ENCODE measurements at places on chromosomes 6 and 20.

DNA sequence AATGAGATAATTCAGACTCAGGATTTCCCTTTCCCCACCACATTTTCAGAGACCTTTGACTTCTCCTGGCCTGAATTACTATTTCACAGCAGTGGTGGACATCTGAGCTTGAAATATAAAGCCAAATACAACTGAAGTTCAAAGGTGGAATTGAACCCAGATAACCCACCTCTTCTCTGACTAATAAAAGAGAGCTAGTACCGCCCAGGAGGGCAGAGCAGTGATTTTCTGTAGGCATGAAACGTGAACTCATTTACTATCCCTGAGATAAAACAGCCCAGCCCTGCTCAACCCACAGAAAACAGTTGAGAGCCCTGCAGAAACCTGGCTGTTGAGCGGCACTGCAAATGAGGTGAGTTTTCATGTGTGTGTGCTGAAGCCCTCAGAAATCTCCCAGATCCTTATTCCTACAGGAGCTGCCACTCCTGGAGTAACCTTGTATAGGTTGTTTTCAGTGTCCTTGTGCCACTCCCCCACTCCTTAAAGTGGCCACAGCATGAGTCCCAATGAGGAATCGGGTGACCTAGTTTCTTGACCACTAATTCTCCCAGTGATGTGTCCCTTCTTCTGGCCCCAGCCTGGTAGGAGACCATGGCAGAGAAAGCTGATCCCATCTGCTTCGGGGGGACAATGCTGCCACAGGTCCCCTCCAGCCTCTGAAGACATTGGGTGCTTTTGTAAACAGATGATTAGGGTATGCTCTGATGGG is 99.2 kb downstream of the NOL4L start:
- no peak overlapping the region for H3K27ac ChIP-seq
- DNase-seq, result no peak
- peaks cover 18% of the 10 kb centered on the region for H3K4me1 ChIP-seq

DNA sequence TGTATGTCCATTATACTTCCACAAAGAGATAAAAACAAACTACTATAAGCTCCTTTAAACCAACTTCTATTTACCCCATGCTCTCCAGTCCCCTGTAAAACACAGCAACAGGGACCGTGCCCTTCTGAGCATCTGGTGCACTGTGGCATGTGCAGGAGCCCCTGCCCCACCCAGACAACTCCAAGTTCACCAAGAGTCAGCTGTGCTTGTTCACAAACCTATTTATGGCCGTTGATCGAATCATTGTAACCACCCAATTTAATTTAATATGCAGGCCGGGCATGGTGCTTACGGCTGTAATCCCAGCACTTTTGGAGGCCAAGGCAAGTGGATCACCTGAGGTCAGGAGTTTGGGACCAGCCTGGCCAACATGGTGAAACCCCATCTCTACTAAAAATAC is 13.7 kb upstream of the BLCAP start:
- H3K4me3 ChIP-seq, result no peak overlapping the region
- no peak overlapping the region for H3K27ac ChIP-seq
- no peaks in the 10 kb centered on the region for H3K4me1 ChIP-seq
- no peaks in the 10 kb centered on the region for H3K36me3 ChIP-seq
- peaks cover 19% of the 10 kb centered on the region for H3K27me3 ChIP-seq

DNA sequence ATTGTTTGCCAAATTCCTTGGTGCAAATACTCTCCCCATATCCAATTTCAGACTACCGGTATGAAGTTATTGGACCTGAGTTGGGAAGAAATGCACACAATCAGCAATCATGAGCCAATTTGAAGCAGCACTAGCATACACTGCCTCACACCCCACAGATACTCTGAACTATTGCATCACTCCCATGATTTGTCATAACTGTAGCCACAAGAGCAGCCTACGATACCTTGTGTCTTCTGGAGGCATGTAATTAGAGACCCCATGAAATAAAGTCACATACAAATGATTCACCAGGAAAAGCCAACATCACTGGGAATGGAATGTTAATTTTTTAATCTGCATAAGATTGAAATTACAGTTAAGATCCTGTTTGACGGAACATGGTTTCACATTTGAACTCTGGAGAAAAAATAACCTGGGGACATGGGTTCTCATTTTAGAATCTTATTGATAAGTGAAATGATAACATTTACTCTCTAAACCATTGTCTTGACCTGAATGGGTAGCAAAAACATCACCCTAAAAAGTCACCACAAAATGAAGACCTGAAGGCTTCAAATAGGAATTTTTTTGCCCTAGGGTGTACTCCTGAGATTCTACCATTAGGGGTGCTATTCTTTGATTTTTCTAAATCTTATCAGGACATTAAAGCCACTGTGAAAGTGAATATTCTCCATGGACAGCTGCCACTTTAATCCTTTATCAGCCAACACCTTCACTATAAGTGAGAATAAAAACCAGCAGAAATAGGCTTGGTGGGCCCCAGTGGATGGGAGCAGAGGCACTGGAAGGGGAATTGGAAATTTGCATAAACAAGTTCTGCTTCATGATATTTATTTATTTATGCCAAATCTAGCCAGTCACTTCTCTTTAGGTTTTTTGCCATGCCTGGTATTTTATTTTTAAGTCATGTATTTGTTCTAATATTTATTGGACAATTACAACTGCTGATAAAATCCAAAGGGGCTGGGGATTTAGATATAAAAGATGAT is 34.5 kb upstream of the HBS1L start:
- H3K4me3 ChIP-seq, result peak overlapping the region; percentile 59
- H3K4me1 ChIP-seq, result peaks cover 75% of the 10 kb centered on the region
- no peaks in the 10 kb centered on the region for H3K36me3 ChIP-seq
- no peaks in the 10 kb centered on the region for H3K27me3 ChIP-seq
- H3K27ac ChIP-seq, result peak overlapping the region; percentile 90
- DNase-seq, result peak; percentile 85

- H3K36me3 ChIP-seq, result no peaks in the 10 kb centered on the region
- no peak for DNase-seq
- H3K4me3 ChIP-seq, result no peak overlapping the region
- H3K27me3 ChIP-seq, result no peaks in the 10 kb centered on the region
Observed at GRCh38 chr6:65999288-65999791, 292.3 kb upstream of the EYS start.

Measured in activated CD4-positive, alpha-beta T cell treated with anti-CD3 and anti-CD28 coated beads, Interleukin-2, amount 10 ng/mL, durations not matched to agents 24 days and 14 days (primary cell).